ENCODE measurements at places on chromosomes 7 and 10.
A peak's percentile ranks its signal among the peaks of the same experiment; 100 is the strongest.

- peak; percentile 89 for DNase-seq
These were observed 18.4 kb downstream of the EEPD1 start for GRCh38 chr7:36171503-36171902.

DNA sequence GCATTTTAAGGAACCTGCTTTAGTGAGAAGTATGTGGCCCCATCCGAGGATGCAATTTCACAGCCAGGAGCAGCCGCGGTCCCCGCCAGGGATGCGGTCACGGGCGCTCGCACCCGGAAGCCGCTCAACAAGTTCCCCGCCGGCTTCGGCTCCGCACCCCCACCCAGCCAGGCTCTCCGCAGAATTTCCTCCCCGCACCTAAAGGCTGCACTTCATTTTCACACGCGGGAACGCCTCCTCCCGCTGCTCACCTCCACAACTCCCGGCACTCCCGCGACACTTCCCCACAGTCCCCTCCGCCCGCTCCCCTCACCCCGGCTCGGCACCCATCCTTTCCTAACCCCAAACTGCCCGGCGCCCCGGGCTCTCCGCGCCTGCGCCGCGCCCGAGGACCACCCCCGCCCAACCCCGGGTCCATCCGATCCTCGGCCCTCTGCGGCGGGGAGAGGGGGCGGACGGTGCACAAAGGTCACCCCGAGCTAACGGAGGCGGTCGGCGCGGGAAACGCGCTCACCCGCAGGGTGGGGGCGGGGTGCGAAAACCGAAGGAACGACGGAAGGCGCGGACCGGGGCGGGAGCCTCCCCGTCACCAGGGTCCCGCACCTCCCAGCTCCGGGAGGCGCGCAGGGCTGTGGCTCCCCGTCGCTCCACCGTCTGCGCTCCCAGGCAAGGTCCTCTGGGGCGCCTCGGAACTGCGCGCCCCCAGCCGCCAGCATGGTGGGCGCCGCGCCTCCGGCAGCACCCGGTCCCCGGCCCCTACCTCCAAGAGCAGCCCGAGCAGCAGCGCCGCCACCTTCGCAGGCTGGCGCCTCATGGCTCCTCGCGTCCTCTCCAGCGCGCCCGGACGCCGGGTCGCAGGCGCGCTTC is 558 bp downstream of the VOPP1 start:
- DNase-seq = peak; percentile 62

DNA sequence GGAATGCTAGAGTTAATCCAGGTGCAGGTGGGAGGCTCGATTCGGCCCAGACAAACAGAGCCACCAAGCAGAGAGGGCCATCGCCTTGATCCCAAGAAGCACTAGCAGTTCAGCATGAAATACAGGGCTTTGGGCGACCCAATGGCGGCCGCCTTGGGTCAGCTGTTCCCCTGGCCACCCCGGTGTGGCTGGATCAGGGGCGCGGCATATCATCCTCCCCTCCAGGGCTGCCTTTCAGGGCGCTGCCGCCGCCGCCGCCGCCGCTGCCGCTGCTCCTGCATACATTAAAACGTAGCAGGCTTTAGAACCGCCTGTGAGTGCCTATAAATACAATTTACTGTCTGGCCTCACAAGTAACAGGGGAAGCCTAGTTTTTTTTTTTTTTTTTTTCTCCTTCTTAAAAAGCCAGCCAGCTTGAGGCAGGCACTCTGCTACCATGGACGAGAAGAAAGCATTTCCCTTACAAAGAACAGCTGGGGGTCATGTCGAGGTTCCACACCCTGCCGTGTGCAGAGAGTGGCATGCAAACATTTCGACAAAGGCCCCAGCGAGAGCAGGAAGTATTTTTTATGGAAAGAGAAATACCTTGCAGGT is 57.7 kb upstream of the EFCAB10 start:
- no peak for DNase-seq

DNA sequence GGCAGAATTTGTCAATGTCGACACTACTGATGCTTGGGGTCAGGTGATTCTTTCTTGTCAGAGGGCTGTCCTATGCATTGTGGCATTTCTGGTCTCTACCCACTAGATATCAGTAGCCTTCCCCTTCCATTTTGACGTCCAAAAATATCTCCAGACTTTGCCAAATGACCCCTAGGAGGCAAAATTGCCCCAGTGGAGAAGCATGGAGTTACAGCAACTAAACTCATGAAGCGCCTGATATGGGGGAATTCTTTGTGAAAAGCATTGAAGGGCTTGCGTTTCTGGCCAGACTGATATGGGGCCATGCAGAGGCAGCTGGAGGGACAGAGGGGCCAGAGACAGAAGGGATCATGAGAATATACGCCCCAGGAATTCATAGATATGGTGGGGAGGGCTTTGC is 43.6 kb downstream of the ADRB1 start:
- no peak for DNase-seq

- DNase-seq = no peak
These were observed 115.0 kb upstream of the AFAP1L2 start for GRCh38 chr10:114519306-114519669.

- DNase-seq = no peak
These were observed 493.0 kb downstream of the LRMDA start for GRCh38 chr10:75924309-75924902.

DNA sequence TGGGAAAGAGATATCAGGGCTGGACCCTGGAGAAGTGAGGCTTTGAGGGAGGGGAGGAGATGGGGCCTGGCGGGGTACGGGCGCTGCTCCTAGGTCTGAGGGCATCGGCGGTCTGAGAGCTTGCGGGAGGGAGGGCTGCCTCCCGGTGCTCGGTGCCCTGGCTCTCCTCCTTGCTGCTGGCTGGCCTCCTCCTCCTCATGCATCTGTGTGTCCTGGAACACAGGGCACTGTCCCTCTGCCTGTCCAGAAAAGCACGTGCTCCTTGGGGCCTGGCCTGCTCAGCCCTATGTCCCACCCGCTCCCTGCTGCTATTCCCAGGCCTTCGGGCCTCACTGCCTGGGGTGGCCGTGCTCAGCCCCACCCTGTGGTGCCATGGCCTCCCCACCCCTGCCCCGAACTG is 166.9 kb downstream of the RNF216 start:
- no peak for DNase-seq

- DNase-seq = no peak
These were observed 112.3 kb downstream of the JCAD start for GRCh38 chr10:29946953-29947700.

- DNase-seq = no peak
These were observed 190.4 kb downstream of the SKIDA1 start for GRCh38 chr10:21334891-21335696.

DNA sequence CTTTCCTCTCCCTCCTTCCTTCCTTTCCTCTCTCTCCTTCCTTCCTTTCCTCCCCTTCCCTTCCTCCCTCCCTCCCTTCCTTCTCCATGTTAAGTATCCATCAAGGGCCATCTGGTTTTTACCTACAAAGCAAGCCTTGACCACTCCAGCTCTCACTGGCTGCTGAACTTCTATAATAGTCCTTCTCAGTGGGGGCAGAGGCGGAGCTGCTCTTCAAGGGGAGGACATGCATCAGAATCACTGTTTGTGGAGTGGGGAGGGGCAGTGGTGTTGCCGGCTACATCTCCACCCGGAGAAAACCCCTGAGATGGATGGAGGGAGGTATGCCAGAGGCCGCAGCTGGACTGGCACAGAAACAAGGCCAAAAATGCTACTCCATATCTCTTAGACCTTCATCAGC is 25.9 kb downstream of the LAMB1 start:
- DNase-seq = no peak

DNA sequence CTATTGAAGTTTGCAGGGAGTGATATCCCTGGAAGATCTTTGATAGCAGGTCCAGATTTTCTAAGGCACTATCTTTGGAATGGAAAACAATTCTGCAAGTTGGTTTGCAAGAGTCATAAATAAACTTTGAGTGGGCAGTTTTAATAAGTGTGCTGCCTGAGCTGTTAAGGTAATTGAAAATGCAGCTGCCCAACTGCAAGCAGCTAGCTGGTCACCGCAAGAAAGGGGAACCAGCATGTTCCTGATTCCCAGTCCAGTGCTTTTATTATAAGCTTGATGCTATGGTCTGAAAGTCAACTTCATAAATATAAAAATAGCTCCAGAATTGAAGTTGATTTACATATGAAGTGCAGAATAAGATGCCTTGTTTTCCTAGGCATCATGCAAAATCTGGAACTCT is 308.4 kb downstream of the ZNF248 start:
- DNase-seq = peak; percentile 29

- DNase-seq = peak; percentile 46
These were observed 814 bp downstream of the RUFY2 start for GRCh38 chr10:68406111-68406814.

DNA sequence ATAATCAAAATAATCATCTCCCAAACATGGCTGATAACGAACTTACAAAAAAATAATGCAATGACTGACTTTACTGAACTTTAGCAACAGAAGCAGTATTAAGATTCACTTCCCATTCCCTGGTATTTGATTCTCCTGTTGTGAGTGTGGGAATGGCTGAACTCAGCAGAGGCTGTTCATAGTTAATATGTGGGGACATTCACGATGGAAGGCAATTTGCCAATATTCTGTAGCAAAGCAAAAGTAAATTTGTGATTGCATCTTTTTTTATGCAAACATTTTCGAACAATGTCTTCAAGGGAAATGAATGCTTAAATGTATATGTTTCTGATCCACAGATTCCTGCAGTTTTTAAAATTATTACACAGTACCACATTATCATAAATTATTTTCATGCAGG is 431.7 kb upstream of the KLF6 start:
- DNase-seq = no peak

DNA sequence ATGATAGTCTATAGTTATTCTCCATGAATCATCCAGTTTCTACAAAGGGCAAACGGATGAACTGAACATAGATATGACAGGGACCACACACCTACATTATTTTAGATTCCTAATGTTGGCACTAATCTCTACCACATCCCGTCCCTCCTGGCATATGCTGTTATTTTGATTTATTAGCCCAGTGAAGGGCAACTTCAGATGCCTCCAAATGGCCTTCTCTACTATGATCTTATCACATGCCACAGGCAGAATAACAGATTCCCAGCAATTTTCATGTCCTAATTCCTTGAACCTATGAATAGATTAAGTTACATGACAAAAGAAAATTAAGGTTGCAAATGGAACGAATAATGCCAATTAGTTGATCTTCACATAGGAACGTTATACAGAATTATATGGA is 474.7 kb downstream of the ANKRD7 start:
- DNase-seq = no peak

DNA sequence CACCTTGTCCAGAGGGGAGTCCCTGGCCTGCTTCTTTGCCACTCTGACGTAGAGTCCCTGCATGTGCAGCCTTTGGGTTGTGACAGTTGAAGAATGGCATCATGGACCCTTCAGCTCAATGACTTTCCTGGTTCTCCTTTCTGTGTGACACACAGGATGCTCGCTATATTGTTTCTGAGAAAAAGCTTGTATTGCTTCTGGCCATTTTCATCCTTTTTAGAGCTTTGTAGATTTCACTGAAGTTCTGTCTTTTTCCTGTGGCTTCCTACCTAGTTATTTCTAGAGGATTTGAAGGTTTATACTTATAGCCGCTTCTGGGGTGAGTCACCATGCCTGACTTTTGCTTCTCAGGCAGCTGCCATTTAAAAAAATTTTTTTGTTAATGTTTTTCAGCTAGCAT is 27.0 kb downstream of the SND1 start:
- DNase-seq = peak; percentile 74

DNA sequence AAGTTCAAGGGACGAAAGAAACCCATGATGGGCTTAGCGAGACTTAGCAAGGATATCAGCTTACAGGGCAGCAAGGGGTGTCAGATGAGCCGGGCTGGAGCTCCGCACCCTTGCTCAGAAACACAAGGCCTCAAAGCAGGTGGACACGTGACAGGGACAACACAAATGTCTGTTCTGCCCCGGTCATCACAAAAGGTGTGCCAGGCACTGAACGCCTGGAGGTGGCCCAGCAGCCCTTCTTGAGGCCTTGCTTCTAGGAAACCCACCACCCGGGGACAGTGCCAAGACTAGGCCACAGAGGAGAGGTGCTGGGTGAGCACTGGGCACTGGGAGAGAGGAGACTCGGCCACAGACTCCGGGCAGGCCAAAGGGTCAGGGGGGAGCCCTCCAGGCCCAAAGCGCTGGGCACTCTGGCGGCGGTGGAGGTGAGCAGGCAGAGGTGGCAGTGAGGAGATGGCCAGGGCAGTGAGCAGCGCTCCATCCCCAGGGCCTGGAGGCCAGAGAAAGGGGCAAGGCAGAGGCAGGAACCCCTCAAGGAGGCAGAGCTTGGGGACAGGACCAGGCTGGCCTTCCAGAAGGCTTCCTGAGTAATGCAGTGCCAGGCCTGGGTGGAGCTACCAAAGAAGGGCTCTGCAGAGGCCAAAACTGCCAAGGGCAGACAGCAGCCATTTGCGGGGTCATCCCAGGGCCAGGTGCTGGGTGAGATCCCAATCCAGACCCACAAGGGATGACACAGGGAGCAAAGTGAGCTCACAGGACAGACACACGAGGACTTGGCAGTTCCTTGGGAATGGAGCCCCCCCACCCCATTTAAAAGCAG is 22.7 kb downstream of the EBF3 start:
- DNase-seq = no peak

GRCh38 chr7:121083790-121084251 is 95.3 kb downstream of the CPED1 start:
- DNase-seq = no peak

- DNase-seq = peak; percentile 37
These were observed 122.5 kb downstream of the C1GALT1 start for GRCh38 chr7:7304705-7305450.

- no peak for DNase-seq
These were observed 80.1 kb upstream of the AUTS2 start for GRCh38 chr7:69517985-69518704.

DNA sequence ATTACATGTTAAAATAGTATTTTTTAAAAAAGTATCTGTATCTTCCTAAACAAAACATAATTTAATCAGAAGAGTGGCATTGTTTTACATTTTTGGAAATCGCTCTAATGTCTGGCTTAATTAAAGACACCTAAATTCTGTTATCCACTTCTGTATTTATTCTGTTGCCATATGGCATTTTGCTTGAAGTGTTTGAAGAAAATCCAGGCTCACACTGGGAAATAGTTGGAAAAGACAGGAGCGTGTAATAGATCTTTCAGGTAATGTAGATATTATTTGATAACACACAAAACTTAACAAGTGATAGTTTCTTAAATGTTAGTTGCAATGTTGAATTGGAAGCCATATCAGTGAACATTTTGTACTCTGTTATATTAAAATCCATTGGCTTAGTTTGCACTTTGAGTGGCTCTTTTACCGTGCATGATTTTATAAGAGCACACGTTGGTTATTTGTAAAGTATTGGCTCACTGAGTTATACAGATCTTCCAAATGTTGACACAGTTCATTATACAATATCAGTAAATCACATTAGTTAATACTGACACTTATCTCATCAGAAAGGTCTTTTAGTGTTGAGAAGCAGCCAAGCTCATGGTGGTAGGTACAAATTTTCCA is 128.4 kb upstream of the NPVF start:
- DNase-seq = no peak

Data from MV-4-11 (cell line).